ENCODE measurements at places on chromosomes 6 and 20.

- DNase-seq, result no peak
These were observed 86.1 kb upstream of the EZR start for GRCh38 chr6:158905277-158905676.

DNA sequence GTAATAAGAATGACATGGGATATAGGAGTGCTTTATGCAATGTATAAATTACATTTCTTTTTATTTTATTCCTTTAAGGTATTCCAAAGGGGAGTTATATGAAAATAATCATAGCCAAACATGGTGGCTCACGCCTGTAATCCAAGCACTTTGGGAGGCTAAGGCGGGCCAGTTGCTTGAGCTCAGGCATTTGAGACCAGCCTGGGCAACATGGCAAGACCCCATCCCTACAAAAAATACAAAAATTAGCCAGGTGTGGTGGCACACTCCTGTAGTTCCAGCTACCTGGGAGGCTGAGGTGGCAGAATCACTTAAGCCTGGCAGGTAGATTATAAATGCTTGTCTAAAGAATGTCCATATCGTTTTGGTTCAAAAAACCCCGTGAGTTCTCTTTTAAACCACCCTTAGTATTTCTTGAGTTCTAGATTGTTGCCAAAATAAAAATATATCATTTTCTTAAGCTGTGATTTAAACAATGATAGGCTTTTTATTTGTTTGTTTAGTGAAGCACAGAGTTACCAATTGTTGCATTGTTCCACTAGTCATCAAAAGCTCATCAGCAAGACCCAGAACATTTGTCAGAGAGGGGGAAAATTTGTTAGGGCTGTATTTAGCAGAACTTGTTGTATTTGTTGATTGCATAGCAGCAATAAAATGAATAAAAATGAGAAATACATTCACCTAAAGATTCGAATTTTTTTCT, 146.2 kb downstream of the KHDC1L start:
- DNase-seq, result no peak

DNA sequence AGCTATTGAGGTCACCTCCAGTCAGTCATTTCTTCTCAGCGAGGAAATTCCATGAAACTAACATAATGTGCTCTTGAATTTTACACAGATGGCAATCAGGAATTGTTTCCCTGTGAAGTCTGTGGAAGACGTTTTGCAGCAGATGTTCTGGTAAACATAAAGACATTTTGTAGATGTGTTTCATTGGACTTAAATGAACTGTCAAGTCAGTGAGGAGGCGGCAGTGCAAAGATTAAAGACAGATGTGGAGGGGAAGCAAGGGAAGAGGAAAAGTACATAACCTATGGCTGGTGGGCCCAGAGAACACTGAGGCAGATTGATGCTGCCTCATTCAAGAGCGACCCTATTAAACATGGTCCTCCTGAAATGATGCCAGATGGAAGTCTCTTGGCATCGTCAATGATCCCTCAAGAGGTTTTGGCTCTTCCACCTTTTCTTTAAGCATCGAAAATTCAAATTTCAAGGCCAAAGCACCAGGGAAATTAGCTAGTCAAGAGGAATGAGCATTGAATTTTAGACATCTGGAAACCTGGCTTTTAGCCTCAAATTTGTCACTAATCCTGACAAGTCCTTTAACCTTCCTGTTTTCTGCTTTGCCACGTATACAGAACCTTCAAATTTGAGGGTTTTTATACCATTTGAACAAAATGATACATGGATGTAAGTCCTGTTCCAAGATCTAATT, 20.1 kb downstream of the ZC2HC1B start:
- no peak for DNase-seq

- no peak for DNase-seq
These were observed 86.1 kb upstream of the EYA2 start for GRCh38 chr20:46808565-46808964.

GRCh38 chr6:21123507-21124436, 469.8 kb upstream of the SOX4 start:
- DNase-seq, result no peak

DNA sequence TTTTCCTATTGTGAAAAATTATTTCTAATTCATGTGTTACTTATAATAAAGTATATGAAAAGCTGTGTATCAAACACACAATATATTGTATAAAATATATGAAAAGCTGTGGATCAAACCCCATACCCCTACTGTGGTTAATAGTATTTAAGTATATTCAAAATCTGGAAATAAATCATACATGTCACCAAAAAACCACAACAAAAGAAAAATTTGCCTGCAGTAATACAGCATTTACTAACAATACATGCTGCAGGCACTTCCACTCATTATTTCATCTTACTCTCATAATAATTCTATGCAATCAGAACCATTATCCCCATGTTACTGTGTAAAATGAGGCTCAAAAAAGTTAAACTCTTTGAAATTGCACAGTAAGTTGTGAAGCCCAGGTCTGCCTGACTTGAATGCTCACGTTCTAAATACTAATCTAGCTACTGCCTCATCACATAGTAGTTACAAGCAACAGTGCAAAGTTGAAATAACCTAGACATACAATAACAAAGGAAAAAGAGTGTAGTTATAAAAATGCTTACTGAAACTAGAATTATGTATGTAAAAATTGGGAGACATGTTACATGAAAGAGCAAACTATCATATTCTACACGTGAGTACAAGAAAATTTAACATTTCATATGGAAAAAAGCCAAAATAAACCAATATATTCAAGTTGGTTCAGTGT, 61.7 kb downstream of the FAM217A start:
- no peak for DNase-seq

- DNase-seq, result no peak
These were observed 163.6 kb downstream of the LY86 start for GRCh38 chr6:6752129-6752528.

DNA sequence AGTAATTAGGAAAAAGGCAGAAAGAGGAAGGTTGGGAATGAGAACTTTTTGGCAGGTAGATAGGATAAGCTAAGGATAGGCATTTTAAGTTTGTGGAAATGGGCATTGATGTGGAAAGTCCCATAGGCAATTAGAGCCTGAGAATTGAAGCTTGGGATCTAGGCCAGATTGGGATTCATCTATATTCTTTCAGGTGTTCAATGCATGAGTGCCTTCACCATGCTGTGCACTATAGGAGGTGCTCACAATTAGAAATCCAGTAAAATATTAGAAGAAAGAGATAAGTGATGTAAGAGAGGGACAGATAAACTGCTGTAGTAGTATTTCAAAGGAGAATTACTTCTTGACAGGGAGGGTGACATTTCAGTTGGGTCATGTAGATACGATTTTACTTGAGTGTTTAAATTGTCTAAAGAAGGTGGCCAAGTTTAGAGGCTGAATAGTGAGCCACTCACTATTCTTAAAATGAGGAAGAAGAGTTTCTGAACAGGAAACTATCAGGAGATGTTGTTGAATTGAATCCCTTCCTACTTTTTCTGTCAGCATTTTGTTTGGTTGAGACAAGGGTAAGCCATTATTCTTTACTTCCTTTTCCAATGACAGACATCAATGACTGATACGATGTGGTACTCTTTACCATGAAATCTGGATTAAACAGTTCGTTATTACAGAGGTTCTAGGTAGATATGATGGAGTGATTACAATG, 31.0 kb upstream of the CTAGE9 start:
- DNase-seq, result no peak

DNA sequence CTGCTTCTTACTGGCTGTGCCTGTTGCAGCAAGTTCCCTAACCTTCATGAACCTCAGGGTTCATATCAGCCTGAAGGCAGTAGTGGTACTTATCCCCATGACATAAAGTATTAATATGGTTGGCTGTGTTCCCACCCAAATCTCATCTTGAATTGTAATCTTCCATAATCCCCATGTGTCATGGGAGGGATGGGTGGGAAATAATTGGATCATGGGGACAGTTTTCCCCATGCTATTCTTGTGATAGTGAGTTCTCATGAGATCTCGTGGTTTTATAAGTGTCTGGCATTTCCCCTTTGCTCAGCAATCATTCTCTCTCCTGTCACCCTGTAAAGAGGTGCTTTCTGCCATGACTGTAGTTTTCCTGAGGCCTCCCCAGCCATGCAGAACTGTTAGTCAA, 61.8 kb downstream of the FAM229B start:
- no peak for DNase-seq

DNA sequence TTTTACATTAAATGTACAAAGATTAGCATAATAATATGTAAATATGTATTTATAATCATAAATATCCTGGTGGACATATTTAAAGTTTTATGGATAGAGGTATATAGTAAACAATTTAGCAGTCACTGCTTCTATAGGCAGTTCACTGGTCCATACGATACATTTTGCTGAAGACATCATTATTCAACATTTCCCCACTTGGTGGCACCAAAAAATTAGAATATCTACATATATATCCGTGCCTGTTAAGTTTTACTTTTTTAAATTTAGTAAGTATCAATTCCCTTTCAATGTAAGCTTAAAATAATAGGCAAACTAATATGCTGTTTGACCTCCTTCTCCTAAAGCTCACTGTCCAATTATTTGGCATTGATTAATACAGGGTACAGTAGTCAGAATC, 64.2 kb downstream of the LMBRD1 start:
- DNase-seq, result no peak

DNA sequence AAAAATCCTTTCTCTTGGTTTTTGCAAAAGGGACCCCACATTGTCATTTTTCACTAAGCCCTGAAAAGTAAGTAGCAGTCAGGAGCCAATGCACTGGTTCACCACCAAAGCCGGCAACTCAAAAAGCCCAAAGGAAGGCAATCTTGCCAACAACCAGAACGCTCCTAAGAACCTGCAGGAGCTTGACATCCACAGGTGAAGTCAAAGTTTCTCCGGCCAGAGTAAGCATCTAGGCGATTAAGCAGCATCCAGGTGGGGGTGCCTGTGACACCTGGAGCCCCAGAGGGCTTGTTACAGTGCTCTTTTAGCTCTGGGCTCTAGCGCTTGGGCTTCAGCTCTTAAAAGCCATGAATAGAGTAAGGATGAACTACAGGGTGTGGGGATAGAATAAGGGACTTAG, 36.1 kb downstream of the SLC35D3 start:
- DNase-seq, result no peak

DNA sequence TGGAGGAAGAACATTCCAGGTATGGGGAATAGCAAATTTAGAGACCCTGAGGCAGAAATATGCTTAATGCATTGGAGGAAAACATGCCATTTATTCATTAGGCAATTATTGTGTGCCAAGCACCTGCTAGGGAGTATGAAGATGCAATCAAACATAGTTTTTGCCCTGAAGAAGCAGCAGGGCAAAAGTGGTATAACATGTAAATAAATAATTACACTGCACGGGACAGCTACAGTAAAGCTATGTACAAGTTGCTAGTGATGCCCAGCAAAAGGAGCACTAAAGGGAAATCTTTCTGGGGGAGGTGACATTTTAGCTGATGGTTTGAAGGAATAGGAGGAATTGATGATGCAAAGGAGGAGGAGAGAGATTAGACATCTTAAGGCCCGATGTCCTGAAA, 624 bp upstream of the TJAP1 start:
- DNase-seq, result no peak

GRCh38 chr20:20223981-20224380, 143.9 kb upstream of the INSM1 start:
- no peak for DNase-seq

GRCh38 chr20:4305091-4305490, 289.7 kb upstream of the RNF24 start:
- DNase-seq, result no peak

GRCh38 chr20:7274870-7275269, 507.4 kb downstream of the BMP2 start:
- DNase-seq, result no peak

- no peak for DNase-seq
These were observed 175.7 kb upstream of the SULF2 start for GRCh38 chr20:47960769-47961541.

- no peak for DNase-seq
These were observed 81.6 kb downstream of the PSMG4 start for GRCh38 chr6:3340358-3340802.

DNA sequence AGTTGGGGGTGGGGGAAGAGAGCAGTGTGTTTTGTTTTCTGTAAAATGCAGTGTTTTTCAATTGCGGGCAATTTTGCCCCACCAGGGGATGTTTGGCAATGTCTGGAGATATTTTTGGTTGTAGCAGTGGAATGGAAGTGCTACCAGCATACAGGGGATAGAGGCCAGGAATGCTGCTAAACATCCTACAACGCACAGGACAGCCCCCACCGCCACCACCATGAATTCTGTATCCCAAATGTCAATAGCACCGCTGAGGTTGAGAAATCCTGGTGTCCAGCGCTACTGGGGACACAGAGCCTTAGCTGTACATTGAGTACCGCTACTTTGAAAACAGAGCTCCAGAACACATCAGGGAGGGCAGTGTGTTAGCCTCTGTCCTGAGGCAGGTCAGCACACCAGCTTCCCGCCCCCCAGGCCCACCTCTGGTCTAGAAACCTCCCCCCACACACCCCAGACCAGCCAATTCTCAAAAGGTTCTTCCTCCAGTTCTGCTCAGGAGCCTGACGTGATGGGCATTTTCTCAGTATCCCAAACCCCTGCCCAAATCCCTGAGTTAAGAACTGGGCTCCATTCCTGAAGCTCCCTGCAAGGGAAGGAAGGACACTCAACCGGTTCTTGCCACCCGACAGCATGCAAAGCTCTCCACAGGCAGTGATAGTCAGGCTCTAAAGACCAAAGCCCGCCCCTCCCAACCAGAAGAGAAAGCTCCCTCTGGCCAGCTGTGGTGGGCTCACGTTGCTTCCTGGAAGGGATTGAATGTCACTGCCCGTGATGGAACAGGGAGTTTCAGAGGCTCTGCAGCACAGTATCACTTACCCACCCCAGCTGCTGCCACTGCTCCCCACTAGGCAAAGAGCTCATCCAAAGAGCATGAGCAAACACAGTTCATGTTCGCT, 321.5 kb upstream of the JARID2 start:
- DNase-seq, result peak; percentile 13

DNA sequence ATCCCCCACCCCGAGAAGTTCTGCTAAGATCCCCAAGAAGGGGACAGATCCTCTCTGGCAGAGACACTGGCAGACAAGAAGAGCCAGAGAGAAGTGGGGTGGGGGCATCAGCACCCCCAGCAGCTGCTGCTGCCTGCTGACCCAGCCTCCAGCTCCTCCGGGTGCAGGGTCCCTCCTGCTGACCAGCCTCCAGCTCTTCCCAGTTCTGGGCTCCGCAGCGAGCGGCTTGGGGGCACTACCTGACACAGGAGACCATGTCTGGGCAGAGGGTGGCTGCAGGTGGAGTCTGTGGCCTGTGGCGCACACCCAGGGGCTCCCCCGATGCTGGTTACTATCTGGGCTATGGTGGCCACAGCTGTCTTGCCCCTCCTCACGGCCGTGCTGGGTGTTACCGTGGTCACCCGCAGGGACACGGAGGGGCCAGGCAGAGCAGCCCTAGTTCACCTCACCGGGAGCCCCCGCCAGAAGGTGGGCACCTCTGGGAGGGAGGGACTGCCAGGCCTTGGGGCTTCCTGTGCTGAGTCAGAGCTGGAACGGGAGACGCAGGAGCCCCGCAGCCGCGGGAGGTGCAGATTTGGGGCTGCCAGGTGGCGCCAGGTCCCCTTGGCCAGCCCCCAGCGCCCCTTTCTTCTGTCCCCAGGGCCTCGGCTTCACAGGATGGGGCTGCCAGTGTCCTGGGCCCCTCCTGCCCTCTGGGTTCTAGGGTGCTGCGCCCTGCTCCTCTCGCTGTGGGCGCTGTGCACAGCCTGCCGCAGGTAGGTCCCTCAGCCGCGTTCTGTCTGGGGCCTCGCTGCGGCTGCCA, 630 bp downstream of the LIME1 start:
- DNase-seq, result no peak
